ENCODE measurements at places on chromosomes 3 and 15. TPM values are rescaled to one million over a fixed set of nuclear protein-coding genes. Genes with fewer than 3 reads are reported as not detected.

The COPS2 gene
- total RNA-seq, result 139 TPM

DNA sequence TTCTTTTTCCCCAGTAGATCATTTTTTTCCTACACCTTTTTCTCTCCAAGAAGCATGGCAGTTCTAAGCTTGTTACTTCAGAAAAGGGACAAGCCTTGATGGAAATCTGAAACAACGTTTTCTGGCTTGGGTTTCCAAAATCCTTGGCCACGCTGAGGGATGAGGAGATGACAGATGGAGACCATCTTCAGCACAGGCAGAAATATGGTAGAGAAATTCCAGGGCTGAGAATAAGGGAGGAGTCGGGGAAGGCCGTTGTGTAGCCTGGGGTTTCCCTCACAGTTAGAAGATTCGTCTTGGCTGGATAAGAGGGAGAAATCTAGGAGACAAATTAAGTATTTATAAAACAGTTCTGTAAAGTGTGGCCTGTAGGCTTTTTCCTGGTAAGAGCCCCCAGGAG, 33.9 kb upstream of the STT3B start:
- no peak for DNase-seq

DNA sequence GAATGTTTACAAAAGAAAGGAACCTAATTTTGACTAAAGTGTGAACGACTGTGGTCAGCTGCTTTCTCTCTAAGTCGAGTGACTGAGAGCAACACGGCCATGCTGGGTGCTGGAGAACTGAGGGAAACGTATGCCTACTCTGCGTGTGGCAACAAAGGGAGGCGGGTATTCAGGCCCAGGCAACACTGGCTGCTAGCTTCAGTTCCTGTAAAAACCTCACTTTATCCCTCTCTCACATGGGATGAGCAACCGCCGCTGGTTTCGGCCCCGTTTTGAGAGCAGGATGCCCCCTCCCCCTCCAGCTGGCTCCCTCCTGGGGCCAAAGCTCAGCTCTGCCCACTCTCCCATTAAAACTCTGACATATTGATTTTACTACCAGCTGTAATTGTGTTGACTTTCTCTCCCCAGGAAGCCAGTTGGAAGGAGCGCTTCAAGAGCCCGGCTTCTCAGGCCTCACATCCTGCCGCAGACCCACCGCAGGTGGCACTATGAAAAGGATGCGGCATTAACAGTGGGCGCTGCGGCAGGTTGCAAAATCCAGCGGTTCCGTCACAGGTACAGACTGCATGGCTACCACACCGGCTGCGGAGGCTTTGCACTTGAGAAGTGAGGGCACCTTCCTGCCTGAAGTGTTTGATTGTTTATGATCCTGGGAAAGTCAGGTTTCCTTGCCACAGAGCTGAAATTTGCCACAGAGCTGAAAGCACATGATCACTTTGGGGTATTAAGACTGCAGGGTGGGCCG, 12.7 kb downstream of the PLXND1 start:
- no peak for DNase-seq

DNA sequence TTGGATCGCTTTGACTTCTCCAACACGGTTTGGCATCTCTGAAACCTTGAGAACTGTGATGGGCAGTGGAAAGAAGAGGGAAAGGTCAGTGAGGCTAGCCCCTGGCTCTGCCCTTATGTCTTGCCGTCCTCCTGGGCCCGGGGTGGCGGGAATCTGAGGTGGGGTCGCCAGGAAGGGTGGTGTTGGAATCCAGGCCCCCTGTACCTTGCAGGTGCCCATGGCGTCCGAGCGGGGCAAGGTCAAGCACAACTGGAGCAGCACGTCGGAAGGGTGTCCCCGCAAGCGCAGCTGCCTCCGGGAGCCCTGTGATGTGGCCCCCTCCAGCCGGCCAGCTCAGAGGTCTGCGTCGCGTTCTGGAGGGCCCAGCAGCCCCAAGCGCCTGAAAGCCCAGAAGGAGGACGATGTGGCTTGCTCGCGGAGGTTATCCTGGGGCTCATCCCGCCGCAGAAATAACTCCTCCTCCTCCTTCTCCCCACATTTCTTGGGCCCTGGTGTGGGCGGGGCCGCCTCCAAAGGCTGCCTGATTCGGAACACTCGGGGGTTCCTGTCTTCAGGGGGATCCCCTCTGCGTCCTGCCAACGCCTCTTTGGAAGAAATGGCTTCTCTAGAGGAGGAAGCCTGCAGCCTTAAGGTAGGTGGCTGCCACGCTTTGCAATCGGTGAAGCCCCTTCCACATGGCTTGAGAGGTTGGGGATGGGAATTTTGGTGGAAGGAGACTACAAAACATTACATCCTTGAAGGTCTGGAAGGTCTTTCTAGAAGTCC, 907 bp downstream of the TATDN2 start:
- no peak for DNase-seq

The ITGA11 gene
- total RNA-seq, result 16.6 TPM

- DNase-seq, result no peak
Measured at GRCh38 chr3:124963755-124964154, 29.2 kb upstream of the MUC13 start.

The EPHA3 gene
- 158 TPM for total RNA-seq

The BCL2A1 gene
- total RNA-seq, result 2.3 TPM

GRCh38 chr3:96416549-96417255, 397.7 kb upstream of the EPHA6 start:
- DNase-seq, result no peak

GRCh38 chr3:109532257-109533216, 195.2 kb upstream of the DPPA4 start:
- no peak for DNase-seq

GRCh38 chr3:71930056-71930991, 145.4 kb upstream of the PROK2 start:
- DNase-seq, result no peak

The RASL12 gene
- total RNA-seq, result 54.6 TPM

The PLXNA1 gene
- 25.8 TPM for total RNA-seq

GRCh38 chr3:56758539-56758981, 43.2 kb downstream of the ARHGEF3 start:
- DNase-seq, result peak; percentile 46

GRCh38 chr15:82933576-82933975, 18.9 kb downstream of the HOMER2 start:
- DNase-seq, result no peak

The GOLGA6L10 gene
- 2.0 TPM for total RNA-seq

DNA sequence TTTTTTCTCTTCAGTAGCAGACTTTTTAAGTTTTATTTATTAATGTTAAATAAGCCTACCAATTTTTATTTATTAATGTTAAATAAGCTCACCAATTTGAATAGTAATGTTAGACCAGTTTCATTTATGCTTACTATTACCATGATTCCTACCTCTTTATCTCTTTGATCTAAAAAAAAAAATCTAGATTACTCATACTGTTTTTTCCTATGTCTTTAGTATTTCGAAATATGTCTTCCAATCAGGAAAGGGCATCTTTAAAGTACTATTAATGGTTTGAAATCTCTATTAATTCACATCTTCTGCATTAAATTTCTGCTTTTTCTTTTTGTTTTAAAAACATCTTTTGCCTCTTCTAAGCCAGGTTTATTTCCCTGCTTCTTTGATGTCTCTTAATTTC, 27.5 kb upstream of the MAPKBP1 start:
- no peak for DNase-seq

DNA sequence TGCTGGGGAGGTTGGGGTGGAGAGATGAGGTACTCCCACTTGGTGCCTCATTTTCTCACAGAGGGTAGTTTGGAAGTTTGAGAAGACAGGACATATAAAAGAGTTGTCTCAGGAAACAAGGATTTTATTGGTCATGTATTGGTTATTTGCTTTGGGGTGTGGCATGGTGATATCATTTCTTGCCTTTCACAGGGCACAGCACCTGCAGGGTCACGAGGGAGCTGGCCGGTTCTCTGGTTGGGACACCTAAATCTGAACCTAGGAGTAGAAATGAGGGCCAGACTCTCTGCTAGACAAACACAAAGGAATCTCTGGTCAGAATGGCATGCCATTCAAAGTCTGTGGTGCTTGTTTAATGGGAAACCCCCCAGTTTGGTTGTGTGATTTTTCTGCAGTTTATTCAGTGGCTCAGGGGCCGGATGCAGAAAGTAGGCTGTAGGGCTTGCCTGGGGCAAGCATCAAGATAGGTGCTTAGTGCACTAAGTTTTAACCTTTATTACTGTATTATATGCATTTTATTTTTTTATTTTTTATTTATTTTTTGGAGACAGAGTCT, 237.7 kb upstream of the EIF1B start:
- DNase-seq, result no peak

The MED12L gene
- 3.1 TPM for total RNA-seq

DNA sequence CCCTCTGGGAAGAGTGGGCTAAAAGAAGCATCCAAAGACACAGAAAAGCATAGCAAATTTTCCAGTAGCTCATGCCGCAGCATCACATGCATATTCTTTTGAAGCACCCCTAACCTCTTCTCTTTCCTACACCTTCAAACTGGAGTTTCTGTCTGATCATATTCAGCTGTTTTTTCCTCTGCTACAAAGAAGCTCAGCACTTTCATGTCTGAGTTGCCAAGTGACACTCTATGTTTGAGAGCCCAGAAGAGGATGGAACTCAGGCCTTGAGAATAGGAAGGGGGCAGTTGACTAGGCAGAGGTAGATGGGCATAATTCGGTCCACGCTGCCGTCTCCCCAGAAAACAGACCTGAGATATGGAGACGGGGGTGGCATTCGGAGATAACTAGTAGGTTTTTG, 489.6 kb upstream of the NR2F2 start:
- no peak for DNase-seq

DNA sequence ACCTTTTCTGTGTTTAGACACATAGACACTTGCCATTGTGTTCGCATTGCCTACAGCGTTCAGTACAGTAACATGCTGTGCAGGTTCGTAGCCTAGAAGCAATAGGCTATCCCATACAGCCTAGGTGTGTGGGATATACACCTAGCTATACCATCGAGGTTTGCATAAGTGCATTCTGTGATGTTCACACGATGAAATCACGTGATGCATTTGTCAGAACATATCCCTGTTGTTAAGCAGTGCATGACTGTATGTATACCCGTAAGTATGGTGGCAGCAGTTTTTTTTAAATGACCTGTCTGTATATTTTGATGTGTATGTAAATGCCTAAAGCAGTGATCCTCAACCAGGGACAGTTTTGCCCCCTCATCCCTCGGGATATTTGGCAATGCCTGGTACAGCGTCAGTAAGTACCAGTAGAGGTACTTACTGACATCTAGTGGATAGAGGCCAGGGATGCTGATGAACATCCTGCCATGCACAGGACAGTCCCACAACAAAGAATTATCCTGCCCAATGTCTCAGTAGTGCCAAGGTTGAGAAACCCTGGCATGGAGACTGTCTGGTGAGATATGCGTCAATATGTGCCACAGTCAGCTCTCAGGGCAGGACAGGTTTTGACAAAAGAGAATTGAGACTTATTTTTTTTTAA, 129.1 kb downstream of the HCN4 start:
- no peak for DNase-seq

DNA sequence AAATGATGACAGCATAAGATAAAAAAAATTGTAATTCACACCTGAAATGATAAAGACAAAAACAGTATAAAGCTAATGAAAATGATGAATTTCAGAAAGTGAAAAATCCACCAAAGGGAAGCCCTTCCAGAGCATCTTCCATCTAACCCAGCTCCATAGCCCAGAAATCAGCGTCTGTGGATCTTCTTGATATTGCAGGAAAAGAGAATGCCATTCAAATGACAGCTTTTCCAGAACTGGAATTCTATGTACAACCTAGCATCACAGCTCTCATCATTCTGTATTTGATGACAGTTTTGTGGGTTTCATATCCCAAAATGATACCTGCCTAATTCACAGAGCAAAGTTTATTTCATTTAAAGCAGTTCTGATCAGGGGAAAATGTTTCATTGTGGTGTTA, 267.3 kb downstream of the FHIT start:
- DNase-seq, result no peak

The STIMATE gene
- total RNA-seq, result 11.8 TPM

The RASGRP1 gene
- total RNA-seq, result 0.74 TPM

DNA sequence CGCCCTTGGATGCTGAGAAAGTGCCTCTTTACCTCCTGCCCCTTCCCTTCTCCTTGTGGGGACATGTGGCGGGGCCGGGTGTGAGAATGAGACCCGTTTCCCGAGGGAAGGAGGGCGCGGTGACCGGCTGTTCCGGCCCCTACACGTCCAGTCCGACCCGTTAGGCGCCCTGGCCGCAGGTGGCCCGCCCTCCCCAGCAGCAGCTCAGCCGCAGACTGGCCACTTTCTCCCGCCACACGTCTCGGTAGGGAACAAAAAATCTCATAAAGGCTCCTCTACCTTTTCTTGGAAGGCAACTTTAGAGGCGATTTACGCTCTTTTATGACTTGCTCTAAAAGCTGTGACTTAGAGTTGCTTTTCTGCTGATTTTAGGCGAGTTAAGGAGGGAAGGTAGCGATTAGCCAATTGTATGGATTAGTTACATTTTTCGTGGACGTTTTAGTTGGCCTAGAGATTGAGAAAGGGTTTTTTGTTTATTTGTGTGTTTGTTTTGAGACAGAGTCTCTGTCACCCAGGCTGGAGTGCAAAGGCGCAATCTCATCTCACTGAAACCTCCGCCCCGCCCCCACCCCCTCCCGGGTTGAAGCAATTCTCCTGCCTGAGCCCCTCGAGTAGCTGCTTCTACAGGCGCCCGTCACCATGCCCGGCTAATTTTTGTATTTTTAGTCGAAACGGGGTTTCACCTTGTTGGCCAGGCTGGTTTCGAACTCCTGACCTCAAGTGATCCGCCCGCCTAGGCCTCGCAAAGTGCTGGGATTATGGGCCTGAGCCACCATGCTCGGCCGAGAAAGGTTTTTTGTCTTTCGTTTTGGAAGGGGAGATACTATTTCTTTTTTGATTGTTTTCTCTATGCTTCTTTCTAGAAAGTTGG, 8.3 kb upstream of the PGPEP1L start:
- DNase-seq, result no peak

GRCh38 chr3:111610189-111610588, 15.0 kb upstream of the ZBED2 start:
- no peak for DNase-seq

The MBD4 gene
- 27.7 TPM for total RNA-seq

DNA sequence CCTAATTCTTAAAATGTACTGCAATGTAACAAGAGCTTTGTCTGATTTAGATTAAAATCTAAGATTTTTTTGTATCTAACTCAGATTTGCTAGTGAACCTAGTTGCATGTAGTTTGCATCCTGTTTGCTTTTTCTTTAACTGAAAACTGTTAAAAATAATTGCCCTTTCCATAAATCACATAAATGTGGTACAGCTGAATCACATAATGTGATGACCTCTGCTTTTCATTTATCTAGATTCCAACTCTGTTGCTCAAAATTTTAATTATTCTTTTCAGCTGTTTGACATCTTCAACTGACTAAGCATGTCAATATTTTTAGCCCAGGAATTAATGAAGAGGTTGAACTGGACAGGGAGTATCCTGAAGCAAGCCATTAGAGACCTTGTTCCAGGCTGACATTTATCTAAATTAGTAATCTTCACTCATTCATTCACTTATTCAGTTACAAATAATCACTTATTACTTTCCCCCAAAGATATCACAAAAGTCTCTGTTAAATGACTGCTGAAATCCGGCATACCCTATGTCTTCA, 101.9 kb upstream of the PLXND1 start:
- no peak for DNase-seq

DNA sequence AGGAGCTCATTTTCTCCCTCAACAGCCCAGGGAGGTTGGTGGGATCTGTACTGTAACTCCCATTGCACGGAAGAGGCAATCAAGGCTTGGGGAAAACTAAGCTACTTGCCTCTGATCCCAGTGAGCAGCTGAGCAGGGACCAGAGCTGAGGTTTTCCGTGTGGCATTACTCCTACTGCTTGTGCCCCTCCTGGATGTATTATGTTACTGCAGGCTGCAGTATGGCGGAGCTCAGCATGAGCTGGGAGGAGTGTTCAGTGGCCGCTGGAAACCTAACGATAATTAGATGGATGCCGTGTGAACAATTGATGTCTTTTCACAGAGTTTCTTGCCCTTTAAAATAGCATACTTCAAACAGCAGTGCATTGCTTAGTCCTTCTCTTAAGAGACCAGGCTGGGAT, 2.0 kb upstream of the TPRG1 start:
- DNase-seq, result no peak
